ENCODE measurements at places on chromosomes 12 and 14.

GRCh38 chr14:93976477-93977057 is at the start of gene ASB2:
Gene ASB2 (minus strand): TSS chr14:93976570. CDS start chr14:93964539, 12,031 bp downstream.
- no peak for DNase-seq

DNA sequence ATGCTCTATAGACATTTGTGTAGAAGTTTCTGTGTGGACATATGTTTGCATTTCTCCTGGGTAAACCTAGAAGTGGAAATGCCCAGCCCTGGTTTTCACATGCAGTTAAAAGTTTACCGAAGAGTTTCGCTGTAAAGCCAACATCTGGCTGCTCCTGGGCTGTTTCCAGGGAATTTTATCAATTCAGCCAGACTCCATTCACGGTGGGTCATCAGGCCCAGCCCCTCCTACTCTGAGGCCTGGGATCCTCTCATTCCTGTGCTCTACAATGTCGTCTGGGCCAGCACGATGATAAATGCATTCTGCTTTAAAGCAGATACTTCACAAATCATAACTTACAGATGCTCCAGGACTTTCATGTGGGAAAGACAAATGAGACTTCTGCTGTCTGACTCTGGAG is 7.1 kb downstream of the NUAK1 start:
- DNase-seq, result no peak

DNA sequence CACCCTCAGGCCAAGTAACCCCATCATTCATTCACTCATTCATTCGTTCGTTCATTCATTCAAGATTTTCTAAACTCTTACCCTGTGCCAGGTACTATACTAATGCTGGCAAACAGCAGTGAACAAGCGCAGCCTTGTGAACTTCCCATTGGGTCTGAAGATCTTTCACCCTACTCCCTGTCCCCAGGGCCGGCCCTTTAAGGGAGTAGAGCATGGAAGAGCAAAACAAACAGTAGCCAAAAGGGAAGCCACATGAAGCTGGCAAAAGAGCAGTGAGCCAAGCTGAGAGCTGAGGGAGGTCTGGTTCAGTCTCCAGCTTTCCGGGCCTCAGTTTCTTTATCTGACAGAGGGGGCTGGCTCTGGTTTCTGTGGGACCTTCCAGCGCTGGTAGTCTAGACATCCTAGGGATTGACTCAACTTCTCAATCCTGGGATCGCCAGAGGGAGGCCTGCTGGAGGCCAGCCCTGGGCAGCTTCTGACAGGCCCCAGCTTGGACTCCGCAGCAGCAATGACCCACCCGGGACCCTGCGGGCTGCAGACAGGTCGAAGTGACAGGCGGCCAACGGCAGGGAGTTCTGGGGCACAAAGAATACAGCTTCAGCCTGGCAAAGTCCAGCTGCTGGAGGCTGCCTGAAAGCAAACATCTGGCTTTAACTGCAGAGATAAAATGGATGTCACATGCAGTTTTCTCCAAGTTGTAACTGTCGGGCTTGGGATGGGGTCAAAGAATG is 27.1 kb downstream of the ACTN1 start:
- DNase-seq, result no peak

GRCh38 chr14:77478796-77479195 is 19.8 kb downstream of the ISM2 start:
- DNase-seq, result no peak

DNA sequence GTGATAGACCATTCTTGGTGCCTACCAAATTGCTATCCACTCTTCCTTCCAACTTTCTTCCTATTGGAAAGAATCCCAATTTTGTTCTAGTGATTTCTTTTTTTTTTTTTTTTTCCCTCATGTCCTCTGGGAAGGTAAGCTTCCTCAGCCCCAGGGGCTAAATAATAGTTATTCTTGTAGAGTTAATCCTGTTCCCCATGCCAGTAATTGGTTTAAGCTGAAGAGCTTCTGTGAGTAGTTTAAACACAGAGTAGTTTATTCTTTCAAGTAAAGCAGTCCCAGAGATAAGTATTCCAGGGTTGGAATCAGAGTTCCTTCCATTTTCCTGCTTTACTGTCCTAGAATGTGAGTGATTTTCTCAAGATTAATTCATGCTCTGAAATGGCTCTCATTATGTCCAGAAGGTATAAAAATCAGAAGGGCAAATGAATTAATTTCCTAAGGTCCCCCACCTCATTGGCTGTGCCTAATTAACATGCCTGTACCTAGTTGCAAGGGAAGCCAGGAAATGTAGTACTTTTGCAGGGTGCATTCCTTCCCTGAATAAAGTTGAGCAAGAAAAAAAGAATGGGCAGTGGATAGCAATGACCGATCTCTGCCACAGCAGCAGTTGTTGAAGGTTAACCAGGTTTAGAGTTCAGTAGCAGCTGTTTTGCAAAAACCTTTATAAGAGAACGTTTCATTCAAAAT is 97.8 kb downstream of the PLEKHA5 start:
- DNase-seq, result no peak

- no peak for DNase-seq
These were observed 20.8 kb upstream of the STRAP start for GRCh38 chr12:15861404-15861803.

DNA sequence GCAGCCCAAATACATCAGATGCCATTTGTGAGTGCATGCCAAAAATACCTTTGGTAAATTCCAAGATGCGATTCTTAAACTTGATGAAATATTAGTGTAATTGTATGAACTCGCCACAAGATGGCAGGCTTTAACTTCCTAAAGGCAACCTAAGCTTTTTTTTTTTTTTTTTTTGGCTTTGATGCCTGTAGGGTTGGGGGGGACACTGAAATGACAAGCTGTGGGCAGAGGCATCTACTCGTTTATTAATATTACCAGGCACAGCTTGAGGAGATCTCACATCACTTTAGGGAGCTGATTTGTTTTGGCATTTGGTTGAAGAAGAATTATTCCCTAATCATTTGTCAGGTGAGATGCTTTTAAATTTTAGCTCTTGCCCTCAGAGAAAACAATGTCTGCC is 126.7 kb upstream of the CCDC196 start:
- no peak for DNase-seq

- DNase-seq, result no peak
These were observed 3.8 kb downstream of the TMEM179 start for GRCh38 chr14:104600805-104601204.

DNA sequence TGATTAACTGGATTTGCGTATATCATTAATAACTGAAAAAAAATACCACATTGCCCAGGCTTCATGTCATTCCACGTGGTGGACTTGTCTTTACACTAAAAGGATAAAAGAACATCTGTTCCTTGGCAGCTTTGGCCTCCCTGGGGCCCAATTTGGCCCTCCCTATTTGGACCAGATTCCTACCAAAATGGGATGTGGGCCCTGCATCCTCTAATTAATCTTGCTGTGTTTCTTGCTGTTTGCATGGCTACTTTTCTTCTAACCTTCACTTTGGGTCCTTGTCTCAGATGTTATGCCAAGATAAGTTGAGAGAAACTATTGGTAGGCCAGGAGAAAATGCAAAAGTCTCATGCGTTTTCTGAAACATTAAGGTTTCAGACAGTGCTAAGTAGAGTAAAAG is 57.5 kb downstream of the PTHLH start:
- no peak for DNase-seq

DNA sequence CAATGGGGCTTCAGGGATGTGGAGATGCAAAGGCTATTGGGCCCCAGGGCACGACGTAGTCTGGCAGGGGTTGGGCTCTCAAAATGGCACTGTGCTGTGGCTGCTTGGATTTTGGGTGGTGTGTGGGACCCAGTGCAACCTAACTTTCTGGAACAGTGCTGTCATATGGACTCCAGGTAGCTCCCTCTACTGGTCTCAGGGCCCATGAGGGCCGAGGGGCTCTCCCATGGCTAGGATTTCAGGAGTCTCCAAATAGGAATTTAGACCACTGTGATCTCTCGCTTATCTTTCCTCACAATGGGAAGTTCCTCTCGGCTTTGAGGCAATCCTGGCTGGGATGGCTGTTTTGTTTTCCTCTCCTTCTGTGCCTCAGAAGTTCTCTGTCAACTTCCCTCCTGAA is 68.2 kb upstream of the MUCL1 start:
- DNase-seq, result no peak

- DNase-seq, result no peak
These were observed 94.1 kb downstream of the LGMN start for GRCh38 chr14:92654239-92654901.

- DNase-seq, result no peak
These were observed 2.5 kb upstream of the ALDH2 start for GRCh38 chr12:111764120-111764821.

GRCh38 chr12:49875115-49875720 is 28.5 kb downstream of the FAIM2 start:
- no peak for DNase-seq

DNA sequence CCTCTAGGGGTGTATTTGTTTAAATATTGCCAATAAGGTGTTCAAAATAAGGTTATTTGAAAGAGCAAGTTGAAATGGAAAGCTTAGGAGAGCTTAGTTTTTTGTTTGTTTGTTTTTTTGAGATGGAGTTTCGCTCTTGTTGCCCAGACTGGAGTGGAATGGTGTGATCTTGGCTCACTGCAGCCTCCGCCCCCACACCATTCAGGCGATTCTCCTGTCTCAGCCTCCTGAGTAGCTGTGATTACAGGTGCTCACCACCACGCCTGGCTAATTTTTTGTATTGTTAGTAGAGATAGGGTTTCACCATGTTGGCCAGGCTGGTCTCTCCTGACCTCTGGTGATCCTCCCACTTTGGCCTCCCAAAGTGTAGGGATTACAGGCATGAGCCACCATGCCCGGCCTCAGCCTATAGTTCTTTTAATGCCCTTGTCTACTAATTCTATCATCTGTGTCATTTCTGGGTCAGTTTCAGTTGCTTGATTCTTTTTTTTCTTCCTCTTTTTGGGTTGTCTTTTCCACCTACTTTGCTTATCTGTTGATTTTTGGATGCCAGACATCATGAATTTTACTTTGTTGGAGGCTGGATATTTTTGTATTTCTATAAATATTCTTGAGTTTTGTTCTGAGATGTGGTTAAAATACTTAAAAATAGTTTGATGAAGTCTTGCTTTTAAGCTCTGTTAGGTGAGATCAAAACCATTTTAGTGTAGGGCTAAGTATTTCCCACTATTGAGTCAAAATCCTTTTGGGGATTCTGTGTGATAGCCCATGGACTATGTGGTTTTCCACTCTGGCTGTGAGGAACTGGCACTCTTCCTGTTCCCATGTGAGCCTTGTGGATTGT is 18.7 kb downstream of the RCOR1 start:
- no peak for DNase-seq

DNA sequence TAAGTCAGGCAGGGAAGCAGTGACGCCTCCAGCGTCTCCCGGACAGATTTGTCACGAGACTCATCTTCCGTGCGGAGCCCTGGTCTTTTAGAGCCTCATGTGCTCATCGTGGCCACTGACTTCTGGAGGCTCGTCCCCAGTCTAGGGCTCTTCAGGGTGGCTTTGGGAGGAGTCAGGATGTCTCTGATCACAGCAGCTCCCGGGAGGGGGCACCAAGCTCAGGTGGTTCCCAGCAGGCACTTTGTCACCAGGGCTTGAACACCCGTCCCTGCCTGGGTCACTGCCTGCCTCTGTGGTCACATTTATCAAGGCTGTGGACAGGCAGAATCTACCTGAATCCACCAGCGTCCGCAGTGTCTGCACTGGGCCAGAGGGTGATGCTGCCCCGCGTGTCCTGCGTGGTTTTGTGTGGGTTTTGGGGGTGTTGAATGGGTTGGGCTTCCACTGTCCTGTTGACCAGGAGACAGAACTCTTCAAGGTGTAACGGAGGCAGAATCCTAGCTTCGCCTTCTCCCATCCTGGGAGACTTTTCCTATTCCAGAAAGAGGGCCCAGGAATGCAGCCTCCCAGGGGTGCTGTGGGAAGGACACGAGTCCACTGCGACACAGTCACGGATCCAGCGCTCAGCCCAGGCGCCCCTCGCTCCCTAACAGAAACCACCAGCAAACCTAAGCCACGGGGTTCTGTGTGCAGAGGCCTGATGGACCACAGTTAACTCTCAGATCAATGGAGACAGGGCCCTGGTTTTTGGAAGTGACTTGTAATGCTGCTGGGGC is 132.3 kb downstream of the ADGRD1 start:
- no peak for DNase-seq

GRCh38 chr12:49367381-49368239 is at the start of gene SPATS2:
Gene SPATS2 (plus strand): TSS chr12:49367462. CDS start chr12:49461013, 93,551 bp downstream.
- peak; percentile 96 for DNase-seq

DNA sequence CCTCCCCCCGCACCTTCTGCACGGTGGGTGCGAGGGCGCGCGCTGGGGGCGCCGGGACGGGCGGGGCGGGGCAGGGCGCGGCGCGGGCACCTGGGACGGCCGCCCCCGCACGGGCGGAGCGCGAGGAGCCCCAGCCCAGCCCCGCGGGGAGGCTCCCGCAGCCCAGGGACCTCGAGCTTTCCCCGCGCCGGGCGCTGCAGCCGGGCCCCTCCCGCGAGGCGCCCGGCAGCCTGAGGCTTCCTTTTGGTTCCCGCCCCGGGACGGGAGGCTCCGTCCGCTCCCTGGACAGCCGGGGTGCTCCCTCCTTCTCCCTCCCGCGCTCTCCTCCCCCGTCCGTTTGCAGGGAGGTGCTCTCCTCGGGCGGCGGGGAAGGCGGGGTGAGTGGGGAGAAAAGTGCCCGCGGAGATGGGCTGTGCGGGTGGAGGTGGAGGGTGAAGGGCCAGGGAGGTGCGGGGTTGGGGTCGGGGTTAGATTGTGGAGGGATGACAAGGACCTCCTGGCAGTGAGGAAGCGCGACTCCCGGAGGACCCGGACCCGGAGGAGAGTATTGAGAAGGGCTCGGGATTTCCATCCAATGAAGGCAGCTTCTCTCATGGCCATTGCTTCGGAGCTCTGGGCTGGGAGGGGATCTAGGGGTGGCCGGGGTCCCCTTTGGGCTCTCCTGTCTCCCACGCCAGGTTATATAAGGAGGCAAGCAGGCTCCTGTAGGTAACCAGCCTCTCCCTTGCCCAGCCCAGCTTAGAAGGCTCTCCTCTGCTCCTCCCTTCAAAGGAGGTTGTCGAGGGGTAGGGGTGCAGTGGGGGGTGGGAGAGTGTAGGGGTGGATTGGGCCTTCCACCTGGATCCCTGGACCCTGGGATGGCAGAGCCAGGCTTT is 645 bp downstream of the JDP2 start:
- DNase-seq, result no peak
